OCI-LY7 (cell line): ENCODE measurements at places on chromosomes 7 and 10.

DNA sequence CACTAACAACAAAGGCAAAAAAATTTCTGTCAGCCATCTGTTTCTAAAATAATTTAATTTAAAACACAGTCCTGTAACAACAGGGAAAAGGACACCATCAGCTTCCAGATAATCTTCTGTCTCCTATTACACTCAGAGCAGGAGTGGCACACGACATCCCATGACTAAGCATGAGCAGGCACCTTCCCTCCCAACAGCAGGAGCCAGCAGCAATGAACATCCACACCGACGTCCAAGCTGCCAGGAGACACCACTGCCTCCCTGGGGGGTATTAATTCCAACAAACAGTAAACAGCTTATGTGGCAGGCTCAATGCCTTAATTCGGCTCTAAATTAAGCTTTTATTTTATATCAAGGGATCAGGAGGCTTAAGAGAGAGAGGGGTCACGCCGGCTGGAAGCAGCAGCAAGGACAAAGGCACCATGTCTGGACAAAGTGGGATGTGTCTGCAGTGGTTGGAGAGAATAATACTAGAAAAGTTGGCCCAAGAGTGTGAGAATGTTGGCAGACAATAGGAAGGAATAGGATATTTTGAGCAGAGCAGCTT, 45.7 kb downstream of the KIAA1549 start:
- no peak for DNase-seq

DNA sequence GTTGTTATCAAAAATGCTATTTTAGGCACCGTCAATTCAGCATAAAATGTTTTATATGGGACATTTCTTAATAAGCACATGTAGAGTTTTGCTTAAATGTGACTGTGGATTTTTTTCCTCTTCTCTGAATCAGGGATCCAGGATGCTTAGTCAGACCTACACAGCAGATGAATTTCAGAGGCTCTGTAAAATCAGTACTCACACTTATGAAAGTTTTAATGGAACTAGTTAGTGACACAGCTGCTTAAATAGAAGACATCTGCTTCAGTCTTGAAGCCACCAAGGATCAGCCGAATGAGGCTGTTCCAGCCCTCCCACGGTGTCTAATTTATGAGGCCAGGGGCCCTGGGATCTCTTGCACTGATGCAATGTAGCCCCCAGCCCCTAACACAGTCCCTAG, 136.0 kb downstream of the MYOF start:
- DNase-seq: no peak

GRCh38 chr7:48525736-48526732, 354.8 kb downstream of the ABCA13 start:
- no peak for DNase-seq

DNA sequence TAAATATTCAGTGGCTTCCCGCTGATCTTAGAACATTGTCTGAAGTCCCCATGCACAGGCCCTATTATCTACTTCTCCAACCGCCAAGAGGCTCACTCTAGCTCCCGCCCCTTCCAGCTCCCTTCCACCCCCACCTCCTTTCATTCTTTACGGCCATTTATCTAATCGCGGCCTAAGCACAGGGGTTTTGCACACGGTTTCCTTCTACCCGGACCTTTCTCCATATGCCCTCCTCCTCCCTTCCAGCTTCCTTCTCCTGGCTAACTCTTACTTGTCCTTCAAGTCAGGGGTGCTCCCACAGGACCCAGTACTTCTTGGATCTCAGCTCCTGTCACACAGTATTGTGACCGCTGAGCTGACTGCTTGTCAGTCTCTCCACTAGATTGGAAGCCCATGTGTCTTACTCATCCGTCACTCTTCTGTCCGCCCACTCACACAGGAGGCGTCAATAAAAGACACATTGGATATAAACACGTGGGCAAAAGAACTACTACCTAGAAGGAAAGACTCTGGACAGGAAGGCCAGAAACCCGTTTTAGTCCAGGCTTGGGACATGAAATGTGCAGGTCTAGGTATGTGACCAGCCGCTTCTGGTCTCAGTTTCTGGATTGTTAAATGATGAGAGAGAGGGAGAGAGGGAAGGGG, 20.2 kb upstream of the HPS1 start:
- no peak for DNase-seq

DNA sequence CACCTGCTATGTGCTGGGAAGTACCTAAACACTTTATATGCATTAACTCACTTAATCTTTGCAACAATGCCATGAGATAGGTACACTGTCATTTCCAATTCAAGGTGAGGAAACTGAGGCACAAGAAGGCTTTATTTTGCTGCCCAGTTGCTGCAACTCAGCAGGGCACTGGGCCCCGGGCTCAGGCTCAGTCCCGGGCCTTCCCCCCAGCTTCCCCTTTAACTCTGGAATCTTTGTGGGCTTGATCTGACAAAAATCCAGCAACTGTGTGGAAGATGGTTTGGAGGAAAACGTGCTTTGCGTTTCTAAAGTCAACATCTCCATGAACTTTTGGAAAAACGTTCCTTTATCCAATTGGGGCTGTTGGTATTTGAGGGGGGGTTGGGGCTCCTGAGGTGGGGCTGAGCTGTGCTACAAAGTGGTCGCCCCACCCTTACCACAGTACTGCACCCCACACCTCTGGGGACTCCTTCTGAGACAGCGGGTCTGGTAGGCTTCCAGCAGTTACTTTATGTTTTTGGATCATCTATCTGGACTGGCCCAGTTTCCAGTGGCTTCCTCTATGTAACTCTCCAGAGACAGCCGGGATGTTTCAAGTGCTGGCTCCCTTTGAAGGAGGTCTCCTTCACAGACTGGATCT, 40.5 kb upstream of the CAMK1D start:
- no peak for DNase-seq

GRCh38 chr10:61170594-61170993, 226.6 kb upstream of the RHOBTB1 start:
- no peak for DNase-seq

- DNase-seq: no peak
Measured at GRCh38 chr10:124037784-124038183, 55.6 kb downstream of the CHST15 start.

DNA sequence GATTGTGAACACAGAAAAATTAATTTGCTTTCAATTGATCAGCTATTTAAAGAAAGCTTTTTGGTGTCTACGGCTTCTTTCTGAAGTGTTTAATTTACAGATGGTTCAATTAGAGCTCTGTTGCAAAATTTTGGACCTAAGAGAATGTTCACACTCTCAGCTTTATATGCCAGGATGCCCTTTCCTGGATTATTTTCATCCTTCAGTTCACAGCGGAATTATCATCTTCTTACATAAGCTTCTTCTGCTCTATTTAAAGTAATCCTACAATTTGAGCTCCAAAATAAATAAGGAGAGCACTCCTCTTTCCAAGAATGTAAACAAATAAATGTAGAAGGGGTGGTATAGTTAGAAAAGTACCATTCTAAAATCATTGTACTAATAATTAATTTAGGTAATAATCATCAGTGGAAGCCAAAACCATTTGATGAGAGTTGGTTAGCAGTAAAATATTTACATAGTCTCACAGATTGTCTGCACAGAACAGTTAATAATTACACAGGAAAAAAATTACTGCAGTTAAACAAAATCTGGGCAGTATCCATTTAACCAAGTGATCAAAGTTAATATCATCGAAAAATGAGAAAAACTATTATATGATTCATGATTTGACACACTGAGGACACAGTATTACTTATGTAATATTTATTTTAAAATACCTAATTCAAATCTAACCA, 298.0 kb upstream of the TMEM229A start:
- DNase-seq: no peak

DNA sequence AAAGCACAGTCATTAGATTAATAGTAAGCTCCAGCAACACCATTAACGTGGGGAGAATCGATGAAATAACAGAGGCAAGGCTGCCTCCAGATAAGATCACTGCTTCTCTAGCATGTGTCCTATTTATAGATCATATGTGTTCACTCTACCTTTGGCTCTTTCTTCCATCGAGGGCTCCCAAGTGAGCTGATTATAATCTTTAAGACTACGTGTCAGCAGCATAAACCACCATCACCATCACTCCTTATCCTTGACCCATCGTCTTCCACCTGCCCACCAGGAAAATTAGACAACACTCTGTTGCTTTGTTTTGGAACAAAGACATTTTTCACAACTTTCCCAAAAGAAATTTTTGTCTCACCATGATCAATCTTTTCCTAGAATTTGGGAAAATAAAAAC, 71.2 kb upstream of the CARD11 start:
- DNase-seq: no peak

- no peak for DNase-seq
Measured at GRCh38 chr7:42722716-42723115, 189.2 kb downstream of the C7orf25 start.
